ENCODE measurements at places on chromosomes 2 and 18.

DNA sequence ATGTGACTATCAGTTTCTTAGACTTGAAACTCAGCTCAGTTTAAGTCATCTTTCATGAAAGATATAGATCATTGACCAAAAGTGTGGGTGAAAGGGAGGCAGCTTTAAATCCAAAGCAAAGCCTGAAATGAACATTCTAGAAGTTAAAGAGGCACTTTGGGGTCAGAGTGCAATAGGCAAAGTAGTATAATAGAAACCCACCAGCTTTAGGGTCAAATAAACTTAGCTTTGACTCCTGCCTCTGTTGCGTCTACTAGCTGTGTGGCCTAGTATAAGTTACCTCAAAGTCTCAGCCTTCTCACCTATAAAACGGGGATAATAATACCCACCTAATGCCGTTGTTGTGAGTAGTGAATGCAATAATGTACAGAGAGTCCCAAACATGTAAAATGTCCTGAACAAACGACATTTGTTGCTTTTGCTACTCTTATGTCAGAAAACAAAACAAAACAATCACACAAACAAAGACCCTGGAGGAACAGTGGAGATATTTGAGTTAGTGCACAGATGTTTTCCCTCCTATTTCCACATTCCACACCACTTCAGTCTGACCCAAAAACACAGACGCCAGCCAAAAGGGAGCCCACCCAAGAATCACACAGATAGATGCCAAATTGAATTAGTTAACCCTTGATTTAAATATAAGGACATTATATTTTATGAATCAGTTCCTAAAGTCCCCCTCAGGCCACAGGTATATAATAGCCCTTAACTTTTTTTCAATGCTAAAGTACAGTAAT is 657.0 kb downstream of the ARHGAP15 start:
- no peak for DNase-seq

DNA sequence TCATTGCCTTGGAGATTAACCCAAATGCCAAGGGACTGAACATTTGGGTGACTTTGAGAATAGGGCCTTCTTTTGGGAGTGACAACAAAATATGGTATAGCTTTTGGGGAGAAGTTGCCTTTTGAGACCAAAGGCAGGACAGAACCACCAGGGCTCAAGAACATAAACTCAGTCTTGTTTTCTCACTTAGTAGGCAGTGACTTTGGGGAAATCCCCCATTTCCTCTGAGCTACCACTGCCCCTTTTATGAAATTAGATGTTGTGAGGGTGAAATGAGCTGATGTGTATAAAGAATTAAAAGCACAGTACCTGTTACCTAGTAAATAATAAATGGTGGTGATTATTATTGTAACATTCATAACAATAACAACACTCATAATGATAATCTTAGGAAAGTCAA is 36.5 kb downstream of the GPD2 start:
- DNase-seq = no peak

- DNase-seq = no peak
These were observed 9.8 kb upstream of the ARMC9 start for GRCh38 chr2:231188506-231189170.

GRCh38 chr2:7825591-7826312 is 856.1 kb upstream of the ID2 start:
- peak; percentile 74 for DNase-seq

GRCh38 chr18:31203096-31203793 is 40.6 kb upstream of the DSC1 start:
- DNase-seq = no peak

DNA sequence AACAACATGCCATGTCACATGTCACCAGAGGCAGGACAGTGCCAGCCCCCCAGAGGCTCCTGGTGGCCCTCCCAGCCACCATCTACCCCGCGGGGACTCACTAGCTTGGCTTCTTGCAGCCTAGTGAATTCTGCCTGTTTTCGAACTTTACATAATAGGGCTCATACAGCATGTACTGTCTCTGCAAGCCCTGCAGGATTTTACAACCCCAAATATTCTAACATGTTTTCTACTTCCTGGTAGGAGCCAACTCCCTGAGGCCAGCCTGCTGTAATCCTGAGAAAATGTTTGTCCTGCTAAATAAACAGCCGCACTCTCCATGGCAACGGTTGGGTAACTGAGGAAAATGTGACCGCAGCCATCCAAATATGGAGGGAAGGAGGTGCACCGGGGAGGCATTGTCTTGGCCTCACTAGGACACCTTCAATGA is 2.7 kb downstream of the PER2 start:
- peak; percentile 87 for DNase-seq

DNA sequence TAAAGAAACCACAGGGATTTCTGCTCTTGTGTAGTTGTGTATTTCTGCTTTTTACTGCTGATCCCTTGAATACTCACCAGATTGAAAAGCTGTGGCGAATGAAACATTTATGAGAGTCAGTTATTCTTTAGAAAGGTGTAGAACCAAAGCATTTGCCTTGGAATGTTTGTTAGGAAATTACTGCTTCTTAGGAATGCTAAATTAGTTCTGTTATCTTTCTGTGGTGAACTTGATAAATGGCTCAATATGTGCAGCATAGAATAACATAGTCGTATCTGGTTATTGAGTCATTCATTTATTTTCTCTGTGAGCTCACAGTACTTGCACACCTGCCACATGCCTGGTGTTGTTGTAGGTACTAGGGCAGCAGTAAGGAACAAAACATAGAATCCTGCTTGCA is 57.0 kb upstream of the FAM237A start:
- peak; percentile 57 for DNase-seq

- DNase-seq = no peak
These were observed 7.8 kb upstream of the CTIF start for GRCh38 chr18:48531082-48531403.

DNA sequence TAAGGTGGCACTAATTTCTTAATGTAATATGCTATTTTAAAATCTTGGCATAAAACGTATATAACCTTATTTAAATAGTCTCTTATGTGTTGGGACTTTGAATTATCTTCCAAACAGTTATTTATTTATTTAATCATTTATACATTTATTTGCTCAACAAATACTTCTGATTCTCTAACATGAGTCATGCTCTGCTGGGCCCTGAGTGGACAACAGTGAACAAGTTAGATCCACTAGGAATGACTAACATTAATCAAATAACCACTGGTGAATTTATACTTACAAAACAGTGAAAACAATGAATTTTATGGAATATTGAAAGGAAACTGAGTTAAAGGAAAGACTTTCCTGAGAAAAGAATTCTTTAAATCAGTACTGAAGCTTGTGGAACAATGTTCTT is 1257.2 kb upstream of the CHAC2 start:
- no peak for DNase-seq

GRCh38 chr2:113922335-113922734 is 32.4 kb downstream of the ACTR3 start:
- no peak for DNase-seq

- no peak for DNase-seq
These were observed 235.5 kb downstream of the CMPK2 start for GRCh38 chr2:6630209-6630608.

DNA sequence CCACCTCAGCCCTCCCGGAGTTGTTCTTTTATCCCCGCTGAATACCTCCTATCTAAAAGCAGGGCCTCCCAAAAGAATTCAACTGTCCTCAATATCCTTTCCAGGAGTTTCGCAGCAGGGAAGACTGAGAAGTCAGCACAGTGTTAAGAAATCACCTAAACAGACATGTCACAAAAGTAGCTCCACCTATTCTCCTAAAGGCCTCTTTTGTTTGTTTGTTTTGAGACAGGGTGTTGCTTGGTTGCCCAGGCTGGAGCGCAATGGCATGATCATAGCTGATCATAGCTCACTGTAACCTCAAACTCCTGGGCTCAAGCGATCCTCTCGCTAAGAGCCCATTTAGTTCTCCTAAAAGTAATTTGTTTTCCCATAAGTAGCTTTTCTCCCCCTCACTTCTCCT is 53.8 kb downstream of the TEX44 start:
- DNase-seq = peak; percentile 64

- no peak for DNase-seq
These were observed at the start of gene ASTL for GRCh38 chr2:96138179-96139145. TSS of gene ASTL (minus strand) at chr2:96138502. CDS start at chr2:96138436, 66 bp downstream.

GRCh38 chr2:85705680-85706039 is 11.5 kb downstream of the GNLY start:
- no peak for DNase-seq

GRCh38 chr2:197292619-197293018 is 18.0 kb downstream of the ANKRD44 start:
- DNase-seq = no peak

DNA sequence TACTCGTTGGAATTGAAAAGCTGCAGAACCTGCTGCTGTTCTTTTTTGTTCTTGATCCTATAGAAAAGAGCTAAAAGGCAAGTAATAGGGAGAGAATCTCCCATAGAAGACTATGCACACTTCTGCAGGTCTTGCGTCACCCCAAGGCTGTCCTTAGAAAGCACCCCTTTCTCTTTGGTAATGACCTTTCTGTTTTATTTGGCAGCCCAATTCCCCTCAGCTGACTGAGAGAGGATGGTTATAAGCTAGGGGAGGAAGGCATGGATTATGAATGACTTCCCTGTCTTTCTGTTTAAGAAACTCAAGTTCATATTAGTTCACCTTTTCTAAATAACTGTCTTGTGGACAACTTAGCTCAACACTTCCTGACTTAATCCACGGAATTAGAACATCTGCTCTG is 122.9 kb downstream of the TXNL1 start:
- DNase-seq = no peak

DNA sequence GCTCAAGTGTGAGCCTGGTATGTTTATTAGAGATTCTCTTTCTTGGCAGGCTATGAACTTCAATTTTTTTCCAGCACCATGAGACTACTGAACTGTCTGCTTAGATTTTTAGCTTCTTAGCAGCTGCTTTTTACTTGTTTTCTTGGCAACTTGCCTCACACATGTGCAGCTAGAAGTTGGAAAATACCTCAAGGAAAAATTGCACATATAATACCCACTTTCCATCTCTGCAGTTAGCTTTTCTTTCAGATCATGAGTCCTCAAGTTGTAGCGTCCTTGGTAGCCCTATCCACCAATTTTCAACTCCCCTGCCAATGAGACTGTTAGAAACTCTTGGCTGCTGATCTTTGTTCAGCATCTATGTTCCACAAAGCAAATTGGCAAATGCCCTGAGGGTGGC is 302.1 kb downstream of the HRH4 start:
- no peak for DNase-seq

DNA sequence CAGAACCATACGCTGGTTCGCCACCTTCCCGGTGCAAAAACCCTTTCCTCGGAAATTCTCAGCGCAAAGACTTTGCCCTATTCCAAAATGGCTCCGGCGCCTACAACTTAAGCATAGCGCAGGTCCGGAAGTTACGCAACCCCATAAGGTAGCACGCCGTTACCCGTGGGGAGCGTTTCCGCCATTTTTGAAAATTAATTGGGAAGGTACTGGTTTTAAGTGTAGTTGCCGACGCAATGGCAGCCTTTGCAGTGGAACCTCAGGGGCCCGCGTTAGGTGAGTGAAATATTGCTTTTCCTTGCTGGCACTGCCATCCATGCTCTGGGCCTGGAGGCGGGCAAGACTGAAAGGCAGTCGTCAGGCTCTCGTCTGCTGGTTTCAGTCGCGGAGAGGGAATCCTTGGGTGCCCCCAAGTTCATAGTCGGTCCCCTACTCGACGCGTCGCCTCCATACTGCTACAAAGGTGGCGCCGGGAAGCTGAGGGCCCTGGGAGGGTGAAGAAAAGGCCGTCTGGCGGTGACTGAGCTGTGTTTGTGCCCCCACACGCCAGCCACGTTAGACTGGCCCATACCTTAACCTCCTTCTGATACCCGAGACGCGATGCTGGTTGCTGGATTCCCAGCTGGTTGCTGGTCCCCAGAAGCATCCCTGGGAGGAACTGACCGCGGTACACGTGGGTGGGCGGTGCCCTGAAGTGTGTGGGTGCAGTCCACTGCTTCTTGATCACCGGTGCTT is at the start of gene NUP35:
TSS of gene NUP35 (plus strand) at position 222 of the 735 bp plus-strand sequence. CDS start at position 237, 15 bp downstream.
- DNase-seq = peak; percentile 88

GRCh38 chr18:49886891-49887764 is 73.8 kb upstream of the ACAA2 start:
- peak; percentile 24 for DNase-seq

GRCh38 chr2:10904455-10904854 is 7.3 kb upstream of the KCNF1 start:
- DNase-seq = no peak

GRCh38 chr2:238568455-238569440 is 142.0 kb downstream of the ASB1 start:
- DNase-seq = no peak
